GM13976 (cell line): ENCODE measurements at places on chromosomes 6 and 20.
A peak's percentile ranks its signal among the peaks of the same experiment; 100 is the strongest.

- DNase-seq, result peak; percentile 63
Observed at GRCh38 chr6:159691133-159691962, 1.7 kb downstream of the SOD2 start.

DNA sequence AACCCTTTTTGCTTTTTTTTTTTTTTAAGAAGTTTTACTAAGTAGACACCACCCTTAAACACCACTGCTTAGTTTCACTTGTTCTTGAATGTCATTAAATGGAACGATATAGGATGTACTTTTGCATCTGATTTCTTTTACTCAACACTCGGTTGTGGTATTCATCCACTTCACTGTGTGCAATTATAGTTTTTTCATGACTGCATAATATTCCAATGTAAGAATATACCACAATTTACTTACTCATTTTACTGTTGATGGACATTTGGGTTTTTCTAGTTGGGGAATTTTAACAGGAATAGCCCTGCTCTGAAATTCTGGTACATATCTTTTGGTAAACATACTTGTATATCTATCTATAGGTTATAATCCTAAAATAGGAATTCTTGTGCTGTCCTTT is 29.9 kb downstream of the RTN4IP1 start:
- no peak for DNase-seq

DNA sequence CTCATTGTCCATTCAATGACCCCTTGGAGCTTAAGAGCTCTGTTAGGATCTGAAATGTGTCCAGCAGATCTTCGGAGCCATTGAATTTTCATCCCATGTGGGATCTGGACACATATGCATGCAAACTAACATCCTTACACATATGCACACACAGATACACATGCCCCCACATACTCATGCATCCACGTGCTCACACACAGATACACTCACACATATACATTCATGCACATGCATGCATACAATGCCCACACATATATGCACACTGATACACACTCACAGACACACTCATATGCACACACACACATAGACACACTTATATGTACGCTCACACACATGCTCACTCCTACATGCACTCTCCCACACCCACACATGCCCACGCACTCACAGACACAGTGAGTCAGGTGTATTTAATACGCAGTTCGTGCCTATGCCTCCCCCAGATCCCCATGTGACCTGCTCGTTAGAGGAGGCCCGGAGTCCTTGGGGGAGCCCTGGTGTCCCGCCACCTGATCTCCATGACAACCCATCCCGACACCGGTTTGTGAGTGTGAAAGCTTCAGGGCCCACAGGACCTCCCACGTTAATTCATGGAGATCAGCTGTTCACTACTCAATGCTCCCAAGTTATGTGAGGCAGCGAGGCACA is 121.9 kb upstream of the SULF2 start:
- DNase-seq, result no peak

DNA sequence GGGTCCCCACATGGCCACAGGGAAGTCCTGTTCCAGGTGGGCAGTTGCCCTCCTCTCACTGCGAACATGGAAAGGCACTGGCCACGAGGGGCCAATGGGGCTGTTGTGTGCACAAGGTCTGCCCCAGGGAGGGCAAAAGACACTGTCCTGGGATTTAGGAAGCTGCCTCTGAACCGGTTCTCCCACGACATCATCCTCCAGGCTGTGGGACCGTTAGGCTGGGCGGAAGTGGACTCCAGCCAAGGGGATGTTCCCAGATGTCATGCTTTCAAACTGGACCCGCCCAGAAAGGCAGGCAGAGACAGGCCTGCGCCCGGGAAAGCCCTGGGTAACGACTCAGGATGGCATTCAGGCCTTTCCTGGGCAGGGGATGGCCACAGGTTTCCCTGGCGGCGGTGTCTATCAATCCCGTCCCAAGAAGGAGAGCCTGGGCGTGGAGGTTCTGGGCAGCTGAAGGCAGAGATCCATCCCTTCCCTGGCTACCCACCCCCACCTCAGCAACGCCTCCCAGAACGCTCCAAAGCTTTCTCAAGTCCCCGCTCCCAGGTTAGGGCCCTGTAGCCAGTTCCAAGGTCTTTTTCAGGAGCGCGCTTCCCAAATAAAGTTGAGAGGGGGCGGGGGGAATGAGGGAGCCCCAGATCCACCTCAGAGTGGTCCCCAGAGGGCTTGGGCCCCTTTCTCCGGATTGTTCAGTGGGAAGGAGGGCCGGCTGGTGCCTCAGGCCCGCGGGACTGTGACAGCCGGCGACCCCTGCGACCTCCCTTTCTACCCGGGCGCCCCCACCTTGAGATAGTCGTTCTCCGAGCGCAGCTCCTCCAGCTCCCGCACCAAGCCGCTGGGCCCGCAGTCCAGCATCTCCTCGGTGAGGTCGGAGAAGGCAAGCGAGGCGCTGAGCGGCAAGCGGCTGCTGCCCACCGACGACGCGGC is 13.8 kb upstream of the TLDC2 start:
- DNase-seq, result no peak

- peak; percentile 76 for DNase-seq
Observed at GRCh38 chr6:44001318-44002066, 125.8 kb downstream of the MRPL14 start.

GRCh38 chr20:32378461-32378860 is 20.3 kb downstream of the ASXL1 start:
- no peak for DNase-seq

DNA sequence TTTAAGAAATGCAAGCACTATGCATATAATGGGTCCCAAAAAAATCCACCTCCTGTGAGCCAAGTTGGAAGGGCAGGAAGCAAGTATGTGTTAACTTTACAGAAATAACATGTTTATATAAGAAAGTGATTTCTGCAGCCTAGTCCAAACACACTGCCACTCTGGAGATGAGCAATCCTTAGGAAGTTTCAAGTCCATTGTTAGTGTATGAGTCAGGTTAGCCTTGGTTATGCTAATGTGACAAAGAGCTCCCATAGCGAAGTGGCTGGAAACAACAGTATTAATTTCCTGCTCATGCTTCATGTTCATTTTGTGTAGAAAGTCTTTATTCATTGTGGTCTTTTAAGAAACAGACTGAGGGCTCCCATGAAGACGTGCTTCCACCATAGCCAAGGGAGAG is 121.4 kb downstream of the TBXT start:
- DNase-seq, result no peak

GRCh38 chr6:333379-334002 is 41.2 kb downstream of the DUSP22 start:
- no peak for DNase-seq

DNA sequence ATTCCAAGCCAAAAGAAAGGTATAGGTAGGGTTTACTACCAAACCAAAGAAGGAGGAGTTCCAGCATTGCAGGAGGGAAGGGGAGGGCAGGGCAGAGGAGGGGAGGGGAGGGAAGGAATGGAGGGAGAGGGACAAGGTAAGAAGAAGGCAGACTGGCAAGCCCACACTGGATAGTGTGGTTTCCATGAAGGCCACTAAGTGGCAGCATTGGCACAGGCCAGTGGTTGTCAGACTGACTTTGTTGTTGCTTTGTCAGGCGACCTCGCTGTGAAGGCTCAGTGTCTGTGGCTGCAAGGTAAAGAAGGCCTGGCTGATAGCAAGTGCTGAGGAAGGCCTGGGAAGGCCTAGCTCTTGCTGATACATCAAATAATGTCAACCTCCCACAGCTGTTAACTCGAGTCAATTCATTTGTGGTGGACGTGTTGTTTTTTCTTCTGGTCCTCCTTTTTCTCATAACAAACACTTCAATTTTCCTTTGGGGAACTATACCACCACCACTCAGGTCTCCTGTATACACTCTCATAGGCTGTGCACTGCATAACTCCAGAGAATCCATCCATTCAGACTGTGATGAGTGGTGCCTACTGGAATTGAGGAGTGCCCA is 7.7 kb upstream of the ZNF334 start:
- DNase-seq, result peak; percentile 62

DNA sequence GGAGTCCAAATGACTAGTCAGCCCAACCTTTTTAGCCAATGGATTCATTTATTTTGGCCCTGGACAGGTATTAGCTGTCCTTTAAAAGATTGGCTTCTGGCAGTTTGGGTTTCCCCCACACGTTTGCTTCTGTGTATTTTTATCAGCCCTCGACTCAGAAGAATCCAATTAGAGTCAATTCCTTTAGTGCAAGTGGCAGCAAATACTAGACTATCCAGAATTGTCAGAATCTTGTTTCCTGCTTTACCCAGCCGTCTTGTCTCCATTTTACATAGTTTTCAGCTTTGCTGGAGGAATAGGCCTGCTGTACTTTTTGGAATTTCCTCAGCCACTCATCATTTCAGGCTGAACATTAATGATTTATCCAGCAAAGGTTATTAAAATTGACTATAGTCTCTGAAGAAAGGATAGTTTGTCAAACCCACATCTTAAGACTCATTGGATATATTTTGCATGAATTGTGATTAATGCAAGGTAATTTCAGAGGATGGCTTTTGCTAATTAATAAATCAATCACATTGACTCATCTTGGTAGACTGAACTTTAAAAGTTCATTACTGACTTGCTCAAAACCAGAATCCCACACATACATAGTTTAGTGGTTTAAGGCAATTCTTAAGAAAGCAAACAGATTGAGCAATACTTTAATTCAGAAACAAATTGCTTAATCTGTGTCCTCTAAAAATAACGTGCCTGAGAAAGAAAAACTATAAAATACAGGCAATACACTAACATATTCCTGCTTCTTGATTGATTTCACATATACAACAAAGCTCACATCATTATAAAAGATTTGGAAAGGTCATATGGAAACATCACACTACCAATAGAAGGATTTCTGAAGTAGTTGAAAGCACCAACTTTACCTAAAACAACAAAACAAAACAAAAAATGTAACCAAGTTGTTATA is 62.9 kb upstream of the ZNF217 start:
- DNase-seq, result no peak
